Activated T-helper 1 cell treated with anti-CD3 and anti-CD28 coated beads, Interleukin-12 subunit alpha, Interleukin-12 subunit beta, Interleukin-2, Interleukin-4 antibody, amounts not matched to agents 30 ng/mL and 10 ng/mL and 1 ng/mL, durations not matched to agents 14 hours and 24 hours and 36 hours (primary cell): ENCODE measurements at places on chromosomes 6 and 20.

GRCh38 chr6:22146931-22147701, 149.7 kb downstream of the PRL start:
- DNase-seq: no peak

GRCh38 chr20:25341716-25342680, 48.6 kb downstream of the ABHD12 start:
- no peak for DNase-seq

- no peak for DNase-seq
Observed at GRCh38 chr20:21100578-21101452, 5.3 kb downstream of the LINC00237 start.

DNA sequence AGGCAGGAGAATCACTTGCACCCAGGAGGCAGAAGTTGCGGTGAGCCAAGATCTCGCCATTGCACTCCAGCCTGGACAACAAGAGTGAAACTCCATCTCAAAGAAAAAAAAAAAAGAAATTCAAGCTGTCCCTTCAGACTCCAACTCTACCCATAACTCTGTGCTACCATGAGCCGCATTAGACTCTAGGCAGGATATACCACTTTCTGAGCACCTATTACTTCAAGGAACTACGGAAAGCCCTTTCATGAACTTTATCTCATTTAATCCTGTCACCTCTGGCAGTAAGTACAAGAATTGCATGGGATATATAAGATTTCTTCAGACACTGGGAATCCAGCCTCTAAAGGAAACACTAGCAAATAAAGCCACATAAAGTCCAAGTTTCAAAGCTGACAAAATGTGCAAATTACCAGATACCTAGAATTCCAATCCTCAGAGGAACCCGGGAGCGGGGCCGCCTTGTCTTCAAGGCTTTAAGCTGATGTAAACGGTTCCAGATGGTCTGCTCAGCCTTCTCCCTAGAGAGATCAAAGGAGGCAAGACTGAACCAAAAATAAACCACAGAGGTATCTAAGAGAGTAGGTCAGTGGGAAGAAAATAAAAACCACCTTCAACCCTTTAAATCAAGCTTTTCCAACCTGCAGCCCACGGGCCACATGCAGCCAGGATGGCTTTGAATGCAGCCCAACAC, 9.4 kb downstream of the CDK5RAP1 start:
- DNase-seq: no peak

DNA sequence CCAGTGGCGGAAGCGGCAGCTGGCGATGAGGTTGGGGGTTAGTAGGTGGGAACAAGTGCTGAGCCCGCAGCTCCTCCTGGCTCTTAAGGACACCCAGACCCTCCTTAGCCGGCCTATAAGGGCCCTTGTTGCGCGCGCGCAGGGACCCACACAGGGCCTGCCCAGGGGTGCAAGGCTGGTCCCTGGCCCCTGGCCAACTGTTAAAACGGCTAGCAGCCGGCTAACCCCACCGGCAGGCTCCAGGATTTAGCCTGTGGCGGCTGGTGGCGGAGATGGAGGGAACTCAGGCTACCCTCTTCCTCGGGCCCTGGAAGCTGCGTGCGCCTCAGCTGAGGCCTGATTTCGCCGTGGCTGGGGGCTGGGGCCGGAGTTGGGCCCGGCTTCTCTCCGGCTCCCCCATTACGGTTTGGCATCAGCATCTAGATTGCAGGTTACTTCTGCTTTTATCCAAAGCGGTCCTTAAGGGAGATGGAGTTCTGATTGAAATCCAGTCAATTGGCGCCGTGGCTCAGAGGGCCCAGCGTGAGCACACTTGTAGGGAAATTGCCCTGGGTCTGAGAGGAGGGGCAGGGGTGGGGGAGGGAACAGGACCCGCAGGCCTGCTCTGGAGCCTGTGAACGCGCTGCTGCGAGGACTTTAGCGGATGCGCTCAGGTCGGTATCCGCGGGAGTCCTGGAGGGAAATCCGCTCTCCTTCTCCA, 36.9 kb upstream of the CCDC167 start:
- DNase-seq: no peak

GRCh38 chr6:36221674-36222073, 25.1 kb downstream of the BRPF3 start:
- DNase-seq: no peak

- DNase-seq: no peak
Observed at GRCh38 chr6:20409427-20409971, 7.8 kb downstream of the E2F3 start.

DNA sequence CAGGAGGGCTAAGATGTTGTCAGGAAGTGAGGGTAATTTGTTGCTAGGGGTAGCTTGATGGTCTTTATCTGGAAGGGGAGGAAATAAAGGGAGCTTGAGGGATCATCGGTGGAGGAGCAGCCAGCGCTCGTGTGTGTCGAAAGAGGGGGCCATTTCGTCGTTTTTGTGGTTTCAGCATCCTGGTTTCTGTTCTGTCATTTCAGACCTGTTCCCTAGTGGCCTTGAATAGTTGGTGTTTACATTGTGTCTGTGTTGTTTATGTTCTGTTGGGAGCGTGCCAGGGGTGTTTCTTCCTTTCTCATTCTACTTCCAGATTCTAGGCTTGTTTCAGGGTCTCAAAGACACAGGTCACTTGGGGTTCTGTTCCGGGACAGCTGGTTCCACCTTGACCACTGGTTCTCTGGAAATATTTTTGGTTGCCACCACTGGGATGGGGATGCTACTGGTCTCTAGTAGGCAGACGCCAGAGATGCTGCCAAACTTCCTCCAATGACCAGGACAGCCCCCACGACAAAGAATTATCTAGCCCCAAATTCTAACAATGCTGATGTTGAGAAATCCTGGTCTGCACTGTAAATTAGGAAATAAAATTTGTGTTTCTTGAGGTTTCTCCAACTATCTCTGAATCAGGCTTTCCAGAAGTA, 113.9 kb upstream of the NAA20 start:
- DNase-seq: no peak

DNA sequence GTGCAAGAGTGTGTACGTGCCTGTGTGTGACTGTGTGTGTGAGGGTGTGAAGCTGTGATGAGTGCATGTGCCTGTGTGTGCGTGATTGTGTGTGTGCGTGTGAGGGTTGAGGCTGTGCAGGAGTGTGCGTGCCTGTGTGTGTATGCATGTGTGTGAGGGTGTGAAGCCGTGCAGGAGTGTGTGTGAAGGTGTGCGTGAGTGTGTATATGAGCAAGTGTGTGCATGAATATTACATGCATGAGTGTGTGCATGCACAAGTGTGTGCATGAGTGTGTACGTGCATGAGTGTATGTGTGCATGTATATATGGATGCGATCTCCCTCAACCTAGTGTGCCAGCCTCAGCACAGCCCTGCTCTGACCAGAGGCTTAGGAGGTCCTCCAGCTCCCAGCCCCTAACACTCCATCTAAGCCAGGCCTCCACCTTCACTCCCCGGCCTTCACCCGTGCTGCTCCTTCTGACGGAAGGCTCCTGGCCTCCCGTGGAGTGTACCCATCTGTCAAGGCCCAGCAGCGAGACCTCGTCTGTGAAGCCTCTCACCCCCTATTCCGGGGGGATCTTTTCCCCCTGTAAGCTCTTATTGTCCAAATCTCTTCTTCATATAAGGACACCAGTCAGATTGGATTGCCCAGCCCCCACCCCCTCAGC, 19.9 kb upstream of the PHACTR3 start:
- no peak for DNase-seq

DNA sequence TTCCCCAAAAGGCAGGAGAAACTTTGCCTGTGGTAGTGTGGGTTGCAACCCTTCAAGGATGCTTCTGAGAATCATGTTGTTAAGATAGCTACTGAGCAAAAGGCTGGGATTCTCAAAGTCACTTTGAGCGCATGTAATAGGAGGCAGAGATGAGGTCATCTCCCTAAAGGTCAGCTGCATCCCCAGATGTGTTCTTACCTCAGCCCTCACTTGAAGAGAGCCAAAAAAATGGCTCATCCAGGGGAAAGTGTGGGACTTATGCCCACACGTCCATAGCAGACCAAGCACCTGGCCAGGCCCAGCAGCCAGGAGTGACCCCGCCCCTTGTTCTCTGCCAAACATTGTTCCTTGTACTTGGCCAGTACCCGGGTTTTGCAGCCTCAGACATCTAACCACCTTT, 187.0 kb upstream of the BMP2 start:
- no peak for DNase-seq

DNA sequence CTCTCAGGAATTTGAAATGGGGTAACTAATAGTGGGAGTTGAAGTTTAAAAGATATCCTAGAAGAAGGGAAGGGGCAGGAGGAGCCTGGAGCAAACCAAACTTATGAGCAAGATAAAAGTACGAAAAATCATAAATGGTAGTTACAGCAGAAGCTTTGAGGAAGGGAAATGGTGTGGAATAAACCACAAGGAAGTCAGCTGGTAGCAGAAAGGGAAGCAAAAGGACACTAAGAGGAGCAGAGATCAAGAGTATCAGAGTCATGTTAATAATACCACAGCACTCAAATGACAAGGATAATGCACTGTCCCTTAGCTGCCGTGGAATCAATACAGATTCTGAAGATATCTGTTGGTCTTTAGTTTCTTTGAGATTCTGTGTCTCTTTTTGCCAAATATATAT, 44.9 kb upstream of the CCDC28A start:
- DNase-seq: no peak

DNA sequence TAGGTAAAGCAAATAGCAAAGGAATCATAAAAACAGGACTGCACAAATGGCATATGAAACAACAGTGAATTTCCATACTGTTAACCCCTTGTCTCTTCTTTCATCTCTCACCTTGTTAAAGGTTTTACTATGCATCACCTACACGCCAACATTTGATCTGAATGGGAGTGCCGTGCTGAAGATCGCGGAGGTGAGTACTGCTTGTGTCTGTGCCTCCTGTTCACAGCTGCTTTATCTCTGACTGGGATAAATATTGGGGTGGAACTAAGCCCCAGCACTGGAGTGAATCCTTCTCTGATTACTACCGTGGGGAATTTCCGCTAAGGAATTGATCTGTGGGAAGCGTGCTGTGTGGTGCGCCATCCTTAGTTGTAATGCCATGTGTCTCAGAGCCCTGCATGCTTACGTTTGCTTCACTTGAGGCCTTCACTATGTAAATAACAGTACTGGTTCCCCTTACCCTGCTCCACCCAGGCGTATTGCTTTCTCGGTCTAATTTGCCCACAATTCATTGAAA, 11.4 kb upstream of the PBOV1 start:
- no peak for DNase-seq

GRCh38 chr6:89999154-89999553, 104.9 kb downstream of the GJA10 start:
- no peak for DNase-seq

- no peak for DNase-seq
Observed at GRCh38 chr6:31452859-31453258, 45.1 kb upstream of the MICB start.

GRCh38 chr20:57807401-57808263, 97.8 kb upstream of the PMEPA1 start:
- no peak for DNase-seq

- DNase-seq: no peak
Observed at GRCh38 chr6:141077355-141078333, 1055.1 kb upstream of the GJE1 start.

DNA sequence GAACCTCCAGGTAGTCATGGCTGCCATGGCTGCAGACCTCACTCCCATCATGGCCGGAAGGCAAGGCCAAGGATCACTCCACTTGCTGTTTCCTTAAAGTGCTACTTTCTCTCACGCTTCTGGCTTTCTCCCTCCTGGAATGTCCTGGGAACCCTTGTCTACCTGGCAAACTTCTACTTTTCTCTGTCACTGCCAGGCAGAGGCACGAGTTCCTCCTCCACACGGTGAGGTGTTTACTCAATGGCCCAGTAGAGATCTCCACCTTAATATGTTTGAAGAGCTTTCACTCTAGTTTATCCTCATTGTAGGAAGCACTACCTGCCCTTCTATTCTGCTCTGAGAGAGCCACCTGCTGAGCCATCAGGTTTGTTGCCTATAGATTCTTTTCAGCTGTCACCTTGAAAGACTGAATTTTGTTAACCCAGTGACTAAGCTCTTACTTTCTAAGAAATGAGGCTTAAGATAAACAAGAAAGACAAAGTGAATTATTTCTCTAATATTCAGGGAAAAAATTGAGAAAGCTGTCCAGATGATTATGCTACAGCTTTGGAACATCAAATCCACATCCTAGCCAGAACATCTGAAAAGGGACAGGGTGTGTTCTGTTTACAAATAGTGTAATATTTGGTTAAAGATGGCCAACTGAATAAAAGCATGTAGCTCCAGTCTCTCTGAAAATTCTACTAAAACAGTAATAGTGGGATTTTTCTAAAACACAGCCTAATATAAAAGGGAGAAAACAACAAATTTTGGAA, 54.9 kb downstream of the PLAGL1 start:
- no peak for DNase-seq

GRCh38 chr6:52077961-52078625, 9.3 kb downstream of the PKHD1 start:
- DNase-seq: no peak

DNA sequence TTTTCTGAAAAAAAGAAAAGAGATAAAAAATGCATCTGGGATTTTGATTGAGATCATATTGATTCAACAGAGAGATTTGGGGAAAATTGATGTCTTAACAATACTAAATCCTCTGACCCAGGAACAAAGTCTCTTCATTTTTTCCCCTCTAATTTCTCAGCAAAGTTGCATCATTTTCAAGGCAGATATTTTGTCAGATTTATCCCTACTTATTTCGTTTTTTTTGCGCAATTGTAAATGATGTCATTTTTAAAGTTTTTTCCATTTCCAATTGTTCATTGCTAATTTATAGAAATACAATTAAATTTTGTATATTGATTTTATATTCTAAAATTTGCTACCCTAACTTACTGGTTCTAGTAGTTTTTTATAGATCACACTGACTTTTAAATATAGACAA, 97.7 kb upstream of the TMEM170B start:
- no peak for DNase-seq

DNA sequence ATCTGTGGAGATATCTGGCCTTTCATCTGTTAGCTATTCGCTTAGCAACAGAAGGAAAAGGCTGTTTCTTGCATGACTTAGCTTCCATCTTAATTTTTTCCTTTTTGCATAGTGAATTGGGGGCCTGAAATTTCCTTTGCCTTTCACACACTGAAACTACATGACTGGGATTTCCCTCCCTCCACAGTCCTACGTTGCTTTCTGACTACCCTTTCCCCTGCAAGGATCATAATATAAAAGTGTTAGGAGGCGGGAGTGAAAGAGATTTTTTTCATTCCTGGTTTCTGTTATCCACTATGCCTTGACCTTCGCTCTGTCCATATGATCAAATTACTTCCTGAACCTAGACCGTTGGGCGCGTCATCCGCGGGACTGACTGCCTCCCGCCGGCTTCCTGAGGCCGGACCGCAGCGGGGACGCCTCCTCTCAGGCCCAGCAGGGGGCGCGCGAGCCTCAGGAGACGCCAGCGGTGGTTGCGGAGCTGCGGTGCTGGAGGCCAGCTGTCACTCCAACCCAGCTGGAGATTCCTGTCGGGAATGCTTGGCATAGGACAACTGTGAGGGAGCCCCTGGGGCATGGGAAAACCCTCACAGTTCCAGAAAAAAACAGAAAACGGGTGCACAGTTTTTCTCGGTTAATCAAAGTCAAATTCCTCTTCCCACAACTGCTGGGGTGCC, 55.6 kb downstream of the MEP1A start:
- peak; percentile 39 for DNase-seq

- no peak for DNase-seq
Observed at GRCh38 chr6:167330750-167331149, 5.9 kb downstream of the TTLL2 start.
